ENCODE measurements at places on chromosomes 4 and X.

- no peak for DNase-seq
Observed at GRCh38 chrX:97895751-97896150, 1012.0 kb downstream of the RPA4 start.

GRCh38 chr4:139167774-139168444 is 9.1 kb downstream of the ELF2 start:
- DNase-seq = no peak

DNA sequence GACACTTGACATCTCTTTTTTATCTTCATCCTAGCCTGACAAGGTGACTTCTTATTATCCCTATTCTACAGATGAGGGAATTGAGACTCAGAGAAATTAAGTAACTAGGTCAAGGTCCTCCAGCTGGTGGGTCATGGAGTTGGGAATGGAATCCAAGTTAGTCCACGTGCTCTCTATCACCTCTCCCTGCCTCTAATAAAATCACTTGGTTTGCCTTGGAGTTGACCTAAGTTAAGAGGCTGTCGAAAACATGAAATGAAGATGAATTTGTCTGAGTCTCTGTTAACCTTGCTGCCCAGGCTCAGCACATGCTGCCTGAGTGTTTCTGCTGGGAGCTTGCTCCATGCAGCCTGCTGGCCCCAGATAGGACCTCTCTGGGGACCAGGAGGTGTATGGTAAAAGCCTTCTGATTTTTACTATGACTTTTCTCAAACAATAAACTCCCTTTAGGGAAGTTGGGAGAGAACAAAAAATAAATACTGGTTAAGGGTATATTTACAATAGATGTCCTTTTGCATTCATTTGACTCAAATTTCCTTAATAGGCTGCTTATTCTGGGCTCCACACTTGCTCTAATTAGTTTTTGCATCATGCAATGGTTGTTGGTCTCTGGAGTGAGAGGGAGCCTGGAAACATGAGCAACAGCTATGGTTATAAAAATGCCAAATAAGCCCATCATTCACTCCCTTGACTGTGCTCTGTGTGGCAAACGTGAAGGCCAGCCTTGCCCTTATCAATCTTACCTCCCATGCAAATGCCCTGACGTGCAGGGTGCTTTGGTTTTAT is 61.6 kb upstream of the DHX15 start:
- no peak for DNase-seq

DNA sequence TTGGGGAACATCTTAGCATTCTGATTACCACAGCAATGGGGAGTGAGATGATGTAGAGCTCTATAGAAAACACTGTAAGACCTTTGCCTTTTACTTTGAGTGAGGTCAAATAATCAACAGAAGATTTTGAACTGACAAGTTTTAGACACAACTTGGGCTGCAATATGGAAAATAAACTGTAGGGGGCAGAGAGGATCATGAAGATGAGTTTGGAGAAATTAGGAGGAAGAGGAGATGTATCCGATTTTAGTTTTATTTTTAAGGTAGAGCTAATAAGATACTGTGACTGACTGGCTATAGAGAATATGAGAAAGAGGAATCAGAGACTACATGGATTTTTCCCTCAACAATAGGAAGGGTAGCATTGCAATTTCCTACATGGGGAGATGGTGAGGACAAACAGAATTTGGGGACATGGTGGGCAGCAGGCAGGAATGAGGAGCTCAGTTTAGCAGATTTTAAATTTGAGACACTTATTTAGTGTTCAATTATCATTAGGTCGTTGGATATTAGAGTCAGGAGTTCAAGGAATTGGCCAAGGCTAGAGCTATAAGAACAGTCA is 563.1 kb downstream of the INPP4B start:
- no peak for DNase-seq

DNA sequence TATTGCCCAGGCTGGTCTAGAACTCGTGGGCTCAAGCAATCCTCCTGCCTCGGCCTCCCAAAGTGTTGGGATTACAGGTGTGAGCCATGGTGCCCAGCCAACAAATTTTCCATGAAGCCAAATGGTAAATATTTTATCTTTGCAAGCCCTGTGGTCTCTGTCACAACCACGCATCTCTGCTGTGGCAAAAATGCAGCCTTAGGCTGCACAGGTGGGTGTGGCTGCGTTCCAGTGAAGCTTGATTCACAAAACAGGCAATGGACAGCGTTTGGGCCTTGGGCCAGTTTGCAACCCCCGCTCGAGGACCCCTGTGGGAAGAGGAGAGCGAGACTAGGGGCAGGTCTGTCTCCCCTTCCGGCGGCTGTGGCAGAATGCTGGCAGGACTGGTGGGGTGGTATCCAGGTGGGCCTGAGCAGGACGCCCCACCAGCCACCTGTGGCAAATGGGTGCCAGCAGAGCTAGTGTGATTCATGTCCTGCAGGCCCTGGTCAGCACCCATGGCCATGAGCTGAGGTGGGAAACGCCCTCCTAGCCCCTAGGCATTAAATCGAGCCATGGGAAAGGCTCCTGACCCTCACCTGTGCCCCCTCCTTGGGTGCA is 19.7 kb downstream of the HTRA3 start:
- no peak for DNase-seq

- DNase-seq = no peak
Observed at GRCh38 chr4:93199492-93199891, 629.1 kb upstream of the ATOH1 start.

GRCh38 chr4:168908093-168908492 is 102.0 kb downstream of the CBR4 start:
- DNase-seq = no peak

- peak; percentile 7 for DNase-seq
Observed at GRCh38 chr4:88457307-88458103, 586 bp downstream of the HERC5 start.

- no peak for DNase-seq
Observed at GRCh38 chrX:125646195-125646594, 326.5 kb downstream of the TEX13C start.

DNA sequence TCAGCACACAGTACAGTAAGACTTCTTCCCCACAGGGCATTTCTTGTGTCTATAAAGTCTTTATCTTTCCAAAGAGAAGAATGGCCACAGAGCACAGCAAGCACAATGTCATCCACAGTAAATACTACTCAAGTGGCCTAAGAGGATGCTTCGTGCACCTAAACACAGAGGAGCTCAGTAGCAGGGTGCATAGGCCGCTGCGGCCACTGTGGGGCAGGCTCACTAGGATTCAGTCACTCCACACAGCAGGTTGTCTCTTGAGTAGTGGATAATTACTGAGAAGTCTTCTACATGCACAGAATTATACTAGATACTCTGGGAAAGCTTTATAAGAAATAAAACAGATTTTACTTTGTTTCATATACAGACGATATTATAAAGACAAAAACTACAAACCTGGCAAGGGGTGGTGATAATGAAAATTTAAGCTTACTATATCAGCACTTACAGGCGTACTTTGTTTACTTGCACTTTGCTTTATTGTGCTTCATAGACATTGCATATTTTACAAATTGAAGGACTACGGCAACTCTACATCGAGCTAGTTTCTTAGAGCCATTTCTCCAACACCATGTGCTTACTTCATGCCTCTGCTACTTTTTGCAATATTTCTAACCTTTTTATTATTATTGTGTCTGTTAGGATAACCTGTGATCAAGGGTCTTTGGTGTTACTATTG is 78.5 kb downstream of the PRDM5 start:
- DNase-seq = no peak

GRCh38 chrX:148600131-148600530 is 99.7 kb downstream of the AFF2 start:
- no peak for DNase-seq

GRCh38 chr4:10584042-10584441 is 100.5 kb downstream of the CLNK start:
- DNase-seq = no peak

DNA sequence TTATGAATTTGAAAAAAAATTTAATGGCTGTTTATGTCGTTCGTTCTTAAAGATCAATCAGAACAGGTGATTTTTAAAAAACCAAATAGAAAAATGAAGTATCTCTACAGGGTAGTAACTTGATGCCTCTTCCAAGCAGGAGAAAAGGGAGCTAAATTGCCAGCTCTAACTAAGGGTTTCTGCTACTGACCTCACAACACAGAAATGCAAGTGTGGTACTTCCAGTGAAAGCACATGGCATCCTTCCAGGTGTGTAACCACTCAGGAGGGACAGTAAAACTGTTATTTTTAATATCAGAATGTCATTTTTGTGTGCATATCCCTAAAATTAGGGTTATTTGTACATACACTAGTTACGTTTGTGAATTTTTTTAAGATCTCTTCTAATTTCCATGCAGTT is 116.8 kb upstream of the ZCCHC13 start:
- DNase-seq = no peak

- no peak for DNase-seq
Observed at GRCh38 chr4:48879561-48880442, 26.8 kb downstream of the OCIAD2 start.

GRCh38 chrX:18160369-18160768 is 60.3 kb downstream of the BEND2 start:
- no peak for DNase-seq

- DNase-seq = no peak
Observed at GRCh38 chrX:15674514-15674840, 9.9 kb upstream of the CLTRN start.

GRCh38 chrX:12891915-12892506 is 14.4 kb upstream of the TLR8 start:
- DNase-seq = no peak

- DNase-seq = no peak
Observed at GRCh38 chr4:73725510-73725909, 14.9 kb upstream of the CXCL8 start.

GRCh38 chr4:6695660-6696610 is 2.3 kb downstream of the S100P start:
- DNase-seq = no peak

DNA sequence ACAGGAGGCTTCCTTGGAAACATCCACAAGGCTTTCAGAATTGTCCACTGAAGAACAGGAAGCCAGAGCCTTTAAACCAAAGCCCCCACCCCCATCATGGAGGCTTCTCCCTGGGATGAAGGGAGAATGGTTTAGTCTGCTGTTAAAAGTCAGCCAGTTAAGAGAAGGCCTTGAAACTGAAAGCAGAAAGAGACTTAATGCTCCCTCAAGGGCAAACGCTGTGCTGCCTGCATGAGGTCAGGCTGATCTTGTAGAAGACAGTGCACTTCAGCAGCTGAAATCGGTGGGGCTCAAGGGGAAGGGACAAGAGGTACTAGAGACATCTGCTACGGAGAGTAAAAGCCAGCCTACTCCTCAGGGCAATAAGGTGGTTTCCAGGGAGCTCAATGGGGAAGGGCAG is 69.0 kb downstream of the HPRT1 start:
- no peak for DNase-seq
